ENCODE measurements at places on chromosomes 5 and 9.

GRCh38 chr5:1139331-1140170 is 27.7 kb upstream of the SLC12A7 start:
- no peak overlapping the region for H3K27ac ChIP-seq
- H3K36me3 ChIP-seq: no peaks in the 10 kb centered on the region
- peaks cover 35% of the 10 kb centered on the region for H3K4me1 ChIP-seq
- peaks cover 10% of the 10 kb centered on the region for H3K27me3 ChIP-seq
- no peak for DNase-seq

DNA sequence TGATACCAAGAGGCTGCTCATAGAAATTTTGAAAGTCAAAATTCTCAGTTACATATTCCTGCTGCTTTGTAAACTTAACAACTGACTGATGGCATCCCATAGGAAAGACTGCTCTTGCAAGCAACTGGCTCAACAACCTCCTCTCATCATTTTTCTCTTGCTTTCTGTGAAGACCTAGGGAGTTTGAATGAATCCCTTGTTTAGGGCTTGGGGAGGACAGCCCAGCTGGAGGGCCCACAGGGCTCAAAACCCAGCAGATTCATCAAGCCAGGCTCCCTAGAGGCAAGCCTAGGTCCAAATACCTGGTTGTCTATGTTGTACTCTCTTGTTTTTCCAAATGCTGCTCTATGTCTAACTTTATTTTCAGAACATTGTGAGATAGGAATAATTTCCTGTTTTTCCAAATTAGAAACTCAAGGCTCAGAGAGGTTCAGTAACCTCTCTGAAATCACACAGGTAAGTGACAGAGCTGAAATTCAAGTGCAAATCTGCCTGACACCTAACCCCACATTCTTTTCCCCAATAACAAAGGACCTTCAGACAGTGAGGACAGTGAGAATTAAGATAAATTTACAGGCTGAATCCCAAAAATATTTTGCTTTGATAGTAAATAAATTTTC is 558.9 kb upstream of the KLF4 start:
- H3K27me3 ChIP-seq: no peaks in the 10 kb centered on the region
- H3K27ac ChIP-seq: no peak overlapping the region
- peaks cover 36% of the 10 kb centered on the region for H3K4me1 ChIP-seq
- no peaks in the 10 kb centered on the region for H3K36me3 ChIP-seq
- H3K4me3 ChIP-seq: no peak overlapping the region

- H3K36me3 ChIP-seq: no peaks in the 10 kb centered on the region
- no peaks in the 10 kb centered on the region for H3K27me3 ChIP-seq
- no peak overlapping the region for H3K4me3 ChIP-seq
- no peak for DNase-seq
Measured at GRCh38 chr5:36870399-36871040, 6.0 kb upstream of the NIPBL start.

DNA sequence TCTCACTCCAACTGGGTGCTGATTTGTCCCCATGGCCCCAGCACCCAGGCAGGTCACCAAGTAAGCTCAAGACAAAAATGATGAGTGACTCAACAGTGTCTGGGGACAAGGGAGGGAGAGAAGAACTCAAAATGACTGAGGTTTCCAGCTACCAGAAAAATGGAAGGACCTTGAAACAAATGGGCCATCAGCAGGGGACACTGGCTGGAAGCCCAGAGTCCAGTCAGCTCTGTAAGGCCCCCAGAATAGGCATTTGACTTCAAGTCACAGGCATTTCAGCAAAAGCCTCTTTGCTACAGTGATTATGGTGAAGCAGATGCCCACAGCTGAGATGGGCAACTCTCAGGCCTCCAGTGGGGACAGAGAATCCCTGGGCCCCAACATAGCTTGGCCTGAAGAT is 139.0 kb upstream of the GABRP start:
- no peaks in the 10 kb centered on the region for H3K4me1 ChIP-seq
- H3K27ac ChIP-seq: no peak overlapping the region
- peak; percentile 28 for DNase-seq
- H3K27me3 ChIP-seq: peaks cover 13% of the 10 kb centered on the region

DNA sequence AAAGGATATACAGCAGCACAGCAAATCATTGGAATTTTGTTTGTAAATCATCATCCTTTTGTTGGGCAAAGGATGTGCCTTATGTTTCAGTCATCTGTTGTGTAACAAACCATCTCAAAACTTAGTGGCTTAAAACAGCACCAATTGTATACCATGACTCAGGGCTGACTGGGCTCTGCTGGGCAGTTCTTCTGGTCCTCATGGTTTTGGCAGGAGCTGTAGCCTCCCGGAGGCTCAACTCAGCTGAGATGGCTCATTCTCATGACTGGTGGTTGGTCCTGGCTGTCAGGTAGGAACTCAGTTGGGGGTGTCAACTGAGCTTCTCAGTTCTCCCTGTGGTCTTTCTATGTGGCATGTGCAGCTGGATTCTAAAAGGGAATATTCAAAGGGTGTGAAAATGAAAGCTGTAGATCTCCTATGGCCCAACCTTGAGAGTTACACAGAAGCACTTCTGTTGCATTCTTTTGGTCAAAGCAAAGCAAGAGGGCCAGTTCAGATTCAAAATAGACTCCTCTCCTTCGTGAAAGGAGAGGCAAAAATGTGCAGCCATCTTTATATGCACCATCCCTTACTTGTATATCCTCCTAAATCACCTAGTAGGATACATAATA is 39.1 kb upstream of the CPEB4 start:
- H3K27me3 ChIP-seq: no peaks in the 10 kb centered on the region
- H3K36me3 ChIP-seq: no peaks in the 10 kb centered on the region

DNA sequence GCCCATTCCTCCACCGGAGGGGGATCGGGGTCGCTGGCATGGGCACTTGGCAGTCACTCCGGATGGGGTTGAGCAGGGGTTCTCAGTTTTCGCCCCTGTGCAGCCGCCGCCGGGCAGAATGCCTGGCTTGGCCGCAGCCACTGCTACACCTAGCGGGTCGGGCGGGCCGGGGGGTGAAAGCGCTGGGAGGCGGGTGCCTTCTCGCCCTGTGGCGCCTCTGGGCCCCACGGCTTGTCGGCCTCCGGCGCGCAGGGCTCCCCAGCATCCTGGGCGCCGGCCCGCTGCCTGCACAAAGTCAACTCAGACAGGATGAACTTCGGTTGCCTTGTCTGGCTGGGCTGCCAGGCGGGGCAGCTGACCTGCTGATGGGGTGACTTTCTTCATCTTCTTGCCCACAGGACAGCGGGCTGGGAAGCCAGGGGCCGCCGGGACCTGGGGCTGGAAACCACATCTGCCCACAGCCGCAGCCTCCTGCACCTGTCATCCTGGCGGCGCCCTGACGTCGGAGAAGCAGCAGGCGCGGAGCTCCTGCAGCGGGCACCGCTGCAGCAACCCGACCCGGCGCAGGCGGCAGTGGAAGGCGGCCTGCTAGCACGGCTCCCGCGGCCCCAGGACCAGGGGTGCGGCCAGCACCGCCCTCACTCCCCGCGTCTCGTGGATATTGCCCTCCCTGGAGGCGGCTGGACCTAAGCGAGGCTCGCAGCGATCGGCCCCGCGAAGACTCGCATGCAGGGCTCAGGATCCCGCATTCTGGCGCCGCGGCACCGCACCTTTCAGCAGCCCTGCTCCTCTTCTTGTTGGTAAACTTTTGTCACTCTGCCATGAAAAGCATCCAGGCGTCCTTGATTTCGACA is 1.3 kb upstream of the ANKRD18A start:
- peaks cover 31% of the 10 kb centered on the region for H3K4me1 ChIP-seq
- peak overlapping the region; percentile 51 for H3K4me3 ChIP-seq
- H3K36me3 ChIP-seq: no peaks in the 10 kb centered on the region
- no peak overlapping the region for H3K27ac ChIP-seq
- peaks cover 62% of the 10 kb centered on the region for H3K27me3 ChIP-seq

DNA sequence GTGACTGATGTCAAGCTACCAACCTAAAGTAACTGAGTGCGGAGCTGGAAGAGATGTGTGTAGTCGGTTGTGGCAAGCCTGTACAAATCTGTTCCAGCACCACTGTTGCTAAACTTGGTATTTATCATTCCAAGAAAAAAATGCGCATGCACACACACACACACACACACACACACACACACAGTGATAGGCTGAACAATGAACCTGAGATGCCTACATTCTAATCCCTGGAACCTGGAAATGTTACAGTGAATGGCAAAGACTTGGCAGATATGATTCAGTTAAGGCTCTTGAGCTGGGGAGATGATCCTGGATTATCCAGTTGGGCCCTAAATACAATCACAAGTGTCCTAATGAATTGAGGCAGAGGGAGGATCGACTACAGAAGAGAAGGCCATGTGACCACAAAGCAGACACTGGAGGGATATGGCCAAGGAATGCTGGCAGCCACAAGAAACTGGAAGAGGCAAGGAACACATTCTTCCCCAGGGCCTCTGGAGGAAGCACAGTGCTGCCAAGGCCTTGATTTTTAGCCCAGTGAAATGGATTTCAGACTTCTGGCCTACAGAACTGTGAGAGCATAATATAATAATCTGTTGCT is 49.7 kb upstream of the LHFPL2 start:
- DNase-seq: no peak
- peaks cover 17% of the 10 kb centered on the region for H3K4me1 ChIP-seq
- peak overlapping the region; percentile 10 for H3K27ac ChIP-seq
- H3K4me3 ChIP-seq: no peak overlapping the region
- H3K27me3 ChIP-seq: no peaks in the 10 kb centered on the region
- no peaks in the 10 kb centered on the region for H3K36me3 ChIP-seq

- no peaks in the 10 kb centered on the region for H3K27me3 ChIP-seq
- no peak for DNase-seq
- no peaks in the 10 kb centered on the region for H3K36me3 ChIP-seq
- H3K4me1 ChIP-seq: peaks cover 58% of the 10 kb centered on the region
- no peak overlapping the region for H3K27ac ChIP-seq
Measured at GRCh38 chr5:151153766-151154272, 3.8 kb downstream of the ANXA6 start.

- DNase-seq: no peak
- H3K27me3 ChIP-seq: no peaks in the 10 kb centered on the region
- no peak overlapping the region for H3K27ac ChIP-seq
- no peak overlapping the region for H3K4me3 ChIP-seq
Measured at GRCh38 chr5:156435101-156435500, 108.1 kb downstream of the SGCD start.

- H3K27ac ChIP-seq: no peak overlapping the region
- DNase-seq: no peak
- no peak overlapping the region for H3K4me3 ChIP-seq
- no peaks in the 10 kb centered on the region for H3K4me1 ChIP-seq
- no peaks in the 10 kb centered on the region for H3K27me3 ChIP-seq
Measured at GRCh38 chr5:17694914-17695313, 60.7 kb downstream of the TAF11L14 start.

GRCh38 chr5:10536931-10537579 is 26.8 kb upstream of the ANKRD33B start:
- H3K27me3 ChIP-seq: no peaks in the 10 kb centered on the region
- H3K4me1 ChIP-seq: peaks cover 38% of the 10 kb centered on the region
- H3K4me3 ChIP-seq: peak overlapping the region; percentile 11
- no peaks in the 10 kb centered on the region for H3K36me3 ChIP-seq

All from suprapubic skin (tissue), 4 donors.